Stimulated activated CD8-positive, alpha-beta memory T cell treated with anti-CD3 and anti-CD28 coated beads, Interleukin-7, amount 100 ng/mL, for 48 hours (primary cell): ENCODE measurements at places on chromosomes 13 and 19.

- DNase-seq: no peak
Measured at GRCh38 chr13:71320452-71320851, 546.6 kb downstream of the DACH1 start.

DNA sequence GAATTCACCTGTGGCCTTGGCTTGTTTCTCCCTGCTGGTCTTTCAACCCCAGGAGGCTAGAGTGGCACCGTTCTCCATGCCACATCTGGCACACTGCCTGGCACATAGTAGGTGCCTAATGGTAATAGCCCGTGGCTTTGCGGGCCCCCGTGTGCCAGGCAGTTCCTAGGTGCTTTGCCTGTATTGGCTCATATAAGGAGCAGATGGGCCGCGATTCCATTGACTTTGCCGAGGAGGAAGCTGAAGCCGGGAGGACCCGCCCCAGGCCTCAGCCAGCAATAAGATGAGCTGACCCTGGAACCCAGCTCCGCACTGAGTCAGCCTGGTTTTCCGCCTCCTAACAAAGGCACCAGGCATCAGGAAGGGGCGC is 807 bp downstream of the PGLYRP1 start:
- no peak for DNase-seq

- DNase-seq: no peak
Measured at GRCh38 chr19:11534948-11535347, 3.7 kb upstream of the CNN1 start.

GRCh38 chr13:102261316-102261715 is 140.5 kb downstream of the FGF14 start:
- DNase-seq: no peak

DNA sequence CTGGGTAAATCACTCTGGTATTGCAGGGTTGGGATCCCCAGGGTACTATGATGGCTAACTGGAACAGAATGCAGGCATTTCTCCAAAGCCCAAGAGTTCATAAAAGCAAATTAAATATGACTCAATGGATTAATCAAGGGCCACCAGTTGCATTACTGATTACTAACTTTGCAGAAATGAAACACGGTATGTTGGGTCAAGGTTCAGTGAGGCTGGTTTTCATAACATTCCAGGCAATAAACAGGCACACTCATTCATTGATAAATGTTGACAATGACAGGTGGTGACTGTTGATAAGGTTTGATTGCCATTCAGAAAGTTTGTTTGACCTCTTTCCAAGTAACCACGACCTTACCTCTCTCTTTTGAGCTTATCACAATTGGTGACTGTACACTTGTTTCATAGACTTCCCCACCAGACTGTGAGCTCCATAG is 506 bp upstream of the AP1M1 start:
- DNase-seq: no peak

- DNase-seq: no peak
Measured at GRCh38 chr13:74191410-74191809, 57.2 kb upstream of the KLF12 start.

DNA sequence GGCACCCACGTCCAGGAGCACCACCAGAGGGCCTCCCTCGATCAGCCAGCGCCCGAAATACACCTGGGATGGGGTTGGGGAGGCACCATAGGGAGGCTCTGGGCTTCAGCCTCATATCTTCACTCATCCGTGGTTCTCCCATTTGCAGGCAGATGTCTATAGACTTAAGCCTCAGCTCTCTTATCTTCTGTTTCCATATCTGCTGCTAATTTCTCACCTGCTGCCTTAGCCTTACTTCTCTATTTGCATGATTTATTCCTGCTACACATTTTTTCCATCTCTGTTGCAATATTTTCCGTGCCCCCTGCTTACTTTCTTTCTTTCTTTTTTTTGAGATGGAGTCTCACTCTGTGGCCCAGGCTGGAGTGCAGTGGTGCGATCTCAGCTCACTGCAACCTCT is 5.8 kb downstream of the GYS1 start:
- DNase-seq: no peak

DNA sequence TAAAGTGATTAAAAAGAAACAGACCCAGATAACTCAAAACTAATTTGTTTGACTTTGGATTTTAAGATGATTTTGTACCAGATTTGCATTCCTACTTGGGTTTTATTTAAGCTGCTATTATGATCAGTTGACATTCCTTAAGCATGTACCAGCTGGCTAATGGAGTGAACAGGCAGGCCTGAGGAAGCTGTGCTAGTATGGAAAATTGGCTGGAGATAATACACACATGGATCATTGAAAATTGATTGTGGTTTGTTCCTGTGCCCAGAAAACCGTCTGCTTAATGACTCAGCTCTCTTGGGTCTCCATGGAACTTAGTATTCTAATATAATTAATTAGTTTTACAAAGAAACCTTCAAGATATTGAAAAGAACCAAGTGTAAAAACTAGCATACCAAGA is 22.6 kb downstream of the POLR1D start:
- DNase-seq: no peak

GRCh38 chr13:110229905-110230563 is 76.9 kb downstream of the COL4A1 start:
- no peak for DNase-seq

DNA sequence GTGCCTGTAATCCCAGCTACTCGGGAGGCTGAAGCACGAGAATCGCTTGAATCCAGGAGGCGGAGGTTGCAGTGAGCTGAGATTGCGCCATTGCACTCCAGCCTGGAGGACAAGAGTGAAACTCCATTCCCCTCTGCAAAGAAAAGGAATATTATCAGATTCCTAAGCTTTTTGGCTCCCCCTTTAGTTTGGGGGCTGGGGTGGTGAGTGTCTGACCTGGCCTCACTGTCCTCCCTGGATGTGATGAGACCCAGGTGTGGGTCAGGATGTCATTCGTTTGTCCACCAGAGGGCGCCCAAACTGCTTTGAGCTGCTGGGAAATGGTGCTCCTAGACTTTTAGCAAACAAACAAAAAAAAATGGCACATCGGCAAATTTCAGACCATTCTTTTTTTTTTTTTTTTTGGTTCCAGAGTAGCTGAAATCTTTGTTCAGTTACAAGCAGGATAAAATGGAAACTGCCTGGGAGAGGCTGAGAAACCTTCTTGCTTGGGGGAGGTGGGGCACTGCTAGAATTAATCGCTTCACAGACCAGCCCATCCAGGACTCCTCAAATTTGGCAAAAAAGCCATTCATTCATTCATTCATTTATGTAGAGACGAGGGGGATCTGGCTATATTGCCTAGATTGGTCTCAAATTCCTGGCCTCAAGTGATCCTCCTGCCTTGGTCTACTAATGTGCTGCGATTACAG is 29.4 kb downstream of the SPC24 start:
- peak; percentile 22 for DNase-seq

GRCh38 chr13:79501538-79502232 is 20.7 kb downstream of the NDFIP2 start:
- DNase-seq: no peak

- no peak for DNase-seq
Measured at GRCh38 chr19:47626238-47626637, 17.3 kb downstream of the BICRA start.

DNA sequence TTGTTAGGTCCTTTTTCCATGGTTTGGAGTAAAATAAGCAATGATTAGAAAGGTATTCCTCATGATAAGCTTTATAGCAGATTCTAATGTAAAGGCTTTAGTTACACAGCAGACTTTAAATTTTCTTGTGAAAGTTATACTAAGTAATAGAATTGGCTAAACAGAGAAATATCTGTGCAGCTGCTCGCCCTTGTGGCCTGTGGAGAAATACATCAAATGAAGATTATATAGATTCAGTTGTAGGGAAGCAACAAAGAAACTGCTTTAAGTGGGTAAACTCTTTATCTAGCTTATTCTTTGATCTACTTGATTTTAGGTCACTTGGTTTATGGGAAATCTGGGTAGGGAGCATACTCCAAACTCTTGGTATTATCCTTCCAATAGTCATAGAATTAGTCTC is 1269.7 kb upstream of the SPRY2 start:
- no peak for DNase-seq

DNA sequence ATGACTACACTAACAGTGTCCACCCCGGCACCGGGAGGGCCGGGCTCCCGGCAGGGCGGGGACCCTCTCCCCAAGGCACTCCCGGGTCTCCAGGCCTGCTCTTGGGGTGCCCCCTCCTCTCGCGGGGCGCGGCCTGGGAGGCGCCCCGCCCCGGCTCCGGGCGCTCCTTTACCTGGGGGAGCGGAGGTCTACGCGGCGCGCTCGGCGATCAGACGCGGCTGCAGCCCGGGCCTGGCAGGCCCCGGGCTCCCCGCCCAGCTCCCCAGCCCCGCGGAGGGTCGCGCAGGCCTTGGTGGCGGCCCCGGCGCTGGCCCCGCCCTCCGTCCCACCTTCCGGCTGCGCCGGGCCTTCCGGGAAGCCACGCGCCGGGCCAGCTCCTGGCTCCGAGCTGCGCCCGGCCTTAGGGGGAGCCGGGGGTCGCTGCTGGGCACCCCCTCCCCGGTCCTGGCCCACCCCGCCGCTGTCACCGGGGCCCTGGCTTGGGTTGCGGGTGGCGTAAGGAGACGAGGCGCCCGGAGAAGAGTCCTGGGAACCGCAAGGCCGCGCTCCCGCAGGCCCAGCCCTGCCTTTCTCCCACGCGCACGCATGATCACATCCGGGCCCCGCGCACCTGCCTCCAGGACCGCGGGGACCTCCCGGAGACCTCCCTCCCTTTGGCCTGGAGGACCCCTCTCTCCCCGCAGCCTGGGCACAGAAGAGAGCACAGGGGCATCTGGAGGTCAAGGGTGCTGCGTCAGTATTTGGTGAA is at the start of gene C19orf12:
Gene C19orf12, minus strand, starts transcription at position 309 of the 748 bp plus-strand sequence. CDS start 6,848 bp downstream, outside the sequence.
- peak; percentile 45 for DNase-seq

DNA sequence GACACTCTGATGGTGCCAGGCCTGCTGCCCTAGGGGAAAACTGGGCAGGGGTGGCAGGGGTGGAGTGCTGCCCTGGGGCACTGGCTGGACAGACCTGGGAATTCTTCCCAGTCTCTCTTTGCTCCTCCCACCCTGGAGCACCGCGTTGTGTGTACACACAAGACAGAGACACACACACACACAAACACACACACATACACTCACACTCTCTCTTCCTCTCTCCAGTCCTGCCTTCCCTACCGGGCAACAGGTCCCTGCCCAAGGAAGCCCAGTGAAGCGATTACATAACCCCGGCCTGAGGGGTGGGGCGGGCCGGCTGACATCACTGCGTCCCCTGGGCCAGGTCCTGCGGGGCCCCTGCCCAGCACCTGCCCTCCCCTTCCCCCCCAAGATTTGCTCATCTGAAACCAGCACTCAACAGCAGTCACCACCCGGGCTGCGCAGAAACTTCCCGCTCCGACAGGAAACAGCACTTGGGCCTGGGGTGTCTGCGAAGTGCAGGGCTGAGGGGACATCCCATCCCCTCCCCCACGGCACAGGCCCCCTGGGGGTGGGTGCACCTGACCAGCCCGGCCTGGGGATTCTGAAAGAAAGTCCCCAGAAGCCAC is 1.2 kb downstream of the MKNK2 start:
- DNase-seq: no peak

GRCh38 chr13:39378306-39378705 is 224.7 kb downstream of the LHFPL6 start:
- no peak for DNase-seq

DNA sequence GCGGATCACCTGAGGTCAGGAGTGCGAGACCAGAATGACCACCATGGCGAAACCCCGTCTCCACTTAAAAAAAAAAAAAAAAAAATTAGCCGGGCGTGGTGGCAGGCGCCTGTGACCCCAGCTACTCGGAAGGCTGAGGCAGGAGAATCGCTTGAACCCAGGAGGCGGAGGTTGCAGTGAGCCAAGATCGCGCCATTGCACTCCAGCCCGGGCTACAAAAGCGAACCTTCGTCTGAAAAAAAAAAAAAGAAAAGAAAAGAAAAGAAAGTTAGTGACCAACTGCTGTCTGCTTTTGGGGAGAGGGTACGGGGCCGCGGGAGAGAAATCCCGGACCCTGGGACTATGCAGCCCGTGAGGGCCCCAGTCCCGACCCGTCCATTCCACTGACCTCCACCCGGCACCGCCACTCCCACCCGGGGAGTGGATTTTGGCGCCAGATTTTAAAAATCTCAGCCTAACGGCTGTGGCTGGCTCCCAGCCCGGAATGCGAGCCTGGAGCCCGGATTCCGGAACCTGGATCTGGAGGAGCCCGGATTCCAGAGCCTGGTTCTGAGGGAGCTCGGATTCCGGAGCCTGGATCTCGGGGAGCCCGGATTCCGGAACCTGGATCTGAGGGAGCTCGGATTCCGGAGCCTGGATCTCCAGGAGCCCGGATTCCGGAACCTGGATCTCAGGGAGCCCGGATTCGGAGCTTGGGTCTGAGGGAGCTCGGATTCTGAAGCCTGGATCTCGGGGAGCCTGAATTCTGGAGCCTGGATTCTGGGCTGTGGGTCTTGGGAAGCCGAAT is 6.1 kb upstream of the LMNB2 start:
- DNase-seq: no peak

DNA sequence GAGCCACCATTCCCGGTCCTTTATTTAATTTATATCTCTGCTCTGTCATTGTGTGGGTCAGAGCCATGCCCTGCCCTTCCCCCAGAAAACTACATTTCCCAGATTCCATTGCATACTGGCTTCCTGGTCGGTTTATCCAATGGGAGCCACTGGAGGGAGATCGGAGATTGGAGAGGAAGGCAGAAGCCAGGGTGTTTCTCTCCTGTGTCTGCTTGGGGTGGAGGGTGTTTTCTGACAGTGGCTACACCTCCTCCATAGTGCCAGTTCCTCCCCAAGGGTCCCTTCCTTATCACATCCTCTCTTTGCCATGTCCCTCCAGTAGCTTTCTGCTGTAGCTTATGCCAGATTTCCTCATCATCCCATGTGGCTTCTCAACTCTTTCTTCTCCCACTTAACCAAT is 19.0 kb downstream of the OLFM2 start:
- no peak for DNase-seq

DNA sequence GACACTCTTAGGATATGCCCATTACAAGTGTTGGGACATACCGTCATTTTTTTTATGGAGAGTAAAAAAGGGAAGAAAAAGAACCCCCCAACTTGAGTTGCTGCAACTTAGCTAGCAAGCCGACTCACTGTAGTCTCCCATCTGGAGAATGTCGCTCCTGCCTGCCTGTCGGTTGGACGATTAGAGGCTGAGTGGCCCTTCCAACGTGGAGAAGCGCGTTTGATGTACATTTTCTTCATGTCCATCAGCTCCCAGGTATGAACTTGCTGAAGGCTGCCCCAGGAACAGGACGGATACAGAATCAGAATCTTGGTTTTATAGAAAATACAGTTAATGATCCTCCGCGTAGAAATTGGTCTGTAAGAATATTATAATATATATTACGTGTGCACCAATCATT is 189.0 kb upstream of the SOX1 start:
- no peak for DNase-seq

- no peak for DNase-seq
Measured at GRCh38 chr19:12833418-12833737, 1.0 kb downstream of the RTBDN start.

DNA sequence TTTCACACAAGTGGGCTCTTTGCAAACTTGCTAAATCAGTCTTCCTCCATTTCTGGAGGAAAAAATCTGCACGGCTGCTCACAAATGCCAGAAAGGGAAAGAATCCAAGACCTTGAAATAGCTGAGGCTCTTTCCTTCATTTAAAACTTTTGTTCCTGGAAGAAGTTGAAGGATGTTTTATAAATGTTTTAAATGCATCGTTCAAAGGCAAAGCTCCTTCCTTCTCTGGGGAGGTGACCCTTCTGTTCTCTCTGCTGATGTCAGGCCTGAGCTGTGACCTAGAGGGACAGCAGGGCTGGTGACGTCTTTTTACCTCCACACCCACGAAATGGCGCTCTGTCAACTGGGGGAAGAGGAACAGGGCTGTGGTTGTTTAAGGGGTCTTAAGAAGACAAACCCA is 376.4 kb upstream of the ZNF507 start:
- DNase-seq: no peak
